ENCODE measurements at places on chromosomes 4 and X.

DNA sequence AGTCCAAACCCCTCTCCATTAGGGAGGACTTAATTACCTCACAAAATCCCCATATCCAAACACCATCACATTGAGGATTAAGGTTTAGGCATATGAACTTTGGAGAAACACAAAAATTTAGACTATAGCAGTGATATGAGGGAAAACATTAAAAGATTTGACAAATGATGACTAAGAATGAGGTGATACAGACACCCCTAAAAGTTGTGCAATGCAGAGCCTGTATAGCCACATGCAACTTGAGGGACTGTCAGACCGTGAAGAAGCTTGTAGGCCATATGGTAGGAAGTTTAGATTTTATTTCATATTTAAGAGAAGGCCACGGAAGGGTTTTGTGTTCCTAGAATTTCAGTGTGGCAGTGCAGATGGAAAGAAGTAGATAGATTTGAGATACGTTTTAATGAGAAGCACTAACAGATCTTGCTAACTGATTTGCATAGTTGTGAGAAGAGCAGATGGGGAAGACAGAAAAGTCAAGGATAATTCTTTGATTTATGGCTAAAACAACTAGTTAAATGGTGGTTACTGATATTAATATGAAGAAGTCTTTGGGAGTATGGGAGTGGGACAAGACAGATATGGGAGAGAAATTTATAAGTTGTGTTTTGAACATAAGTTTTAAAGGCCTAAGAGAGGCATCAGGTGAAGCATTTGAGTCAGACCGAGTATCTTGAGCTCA, 5.5 kb upstream of the FIP1L1 start:
- no peak for DNase-seq

DNA sequence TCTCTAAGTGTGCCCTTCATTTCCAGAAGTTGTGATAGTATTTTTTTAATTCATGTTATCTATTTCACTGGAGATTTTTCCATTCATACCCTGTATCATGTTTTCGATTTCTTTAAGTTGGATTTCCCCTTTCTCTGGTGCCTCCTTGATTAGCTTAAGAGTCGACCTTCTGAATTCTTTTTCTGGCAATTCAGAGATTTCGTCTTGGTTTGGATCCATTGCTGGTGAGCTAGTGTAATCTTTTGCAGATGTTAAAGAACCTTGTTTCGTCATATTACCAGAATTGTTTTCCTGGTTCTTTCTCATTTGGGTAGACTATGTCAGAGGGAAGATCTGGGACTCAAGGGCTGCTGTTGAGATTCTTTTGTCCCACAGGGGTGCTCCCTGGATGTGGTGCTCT, 9.1 kb upstream of the SH3BP2 start:
- no peak for DNase-seq

GRCh38 chrX:123740006-123740405, 7.2 kb upstream of the THOC2 start:
- no peak for DNase-seq

DNA sequence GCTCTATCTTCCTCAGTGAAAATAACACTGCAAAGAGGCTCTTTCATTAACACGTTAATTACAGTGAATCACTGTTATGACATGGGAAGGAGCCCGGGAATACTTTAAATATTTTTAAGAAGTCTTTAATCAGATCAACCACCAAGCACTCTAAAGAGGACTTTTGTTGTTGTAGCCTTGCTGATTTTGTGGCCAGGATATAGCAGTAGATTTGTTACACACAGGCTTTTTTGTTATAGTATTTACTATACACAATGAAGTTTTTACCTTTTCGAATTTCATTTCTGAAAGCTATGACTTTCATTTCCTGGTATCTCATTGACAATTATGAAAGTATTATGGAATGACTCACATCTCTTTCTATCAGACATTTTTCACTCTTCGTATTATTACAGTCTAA, 20.3 kb downstream of the FGF13 start:
- DNase-seq = no peak

- DNase-seq = no peak
These were observed 112.2 kb upstream of the ENPP6 start for GRCh38 chr4:184329659-184330400.

DNA sequence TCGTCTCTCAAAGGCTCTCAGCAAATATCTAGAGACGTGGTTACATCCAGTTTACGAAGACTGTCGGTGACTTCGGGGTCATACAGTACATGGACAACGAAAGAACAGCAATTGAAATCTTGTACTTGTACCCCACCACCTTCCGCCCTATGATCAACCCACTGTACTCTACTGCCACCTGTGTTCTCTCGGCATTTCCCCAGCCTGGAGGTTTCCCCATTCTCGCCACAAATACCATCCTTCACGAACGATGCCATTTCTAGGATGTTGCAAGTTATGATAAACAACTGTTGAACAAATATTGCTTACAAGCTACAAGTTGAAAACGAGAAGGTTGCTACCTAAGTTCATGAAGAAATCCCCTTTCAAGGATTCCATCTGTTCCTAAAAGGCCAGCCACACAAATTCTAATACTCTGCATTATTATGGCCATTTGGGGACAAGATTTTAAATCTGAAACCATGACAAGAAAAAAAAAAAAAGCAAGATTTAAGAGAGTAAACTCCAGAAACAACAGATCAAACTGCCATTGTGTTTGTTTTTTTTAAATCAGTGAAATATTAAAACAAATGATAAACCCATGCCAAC, 1.6 kb downstream of the APBB2 start:
- DNase-seq = no peak
